ENCODE measurements at places on chromosomes 1 and 21.

- DNase-seq = no peak
Measured at GRCh38 chr1:75273110-75273509, 138.9 kb downstream of the LHX8 start.

- no peak for DNase-seq
Measured at GRCh38 chr1:147266381-147266780, 23.9 kb downstream of the CHD1L start.

DNA sequence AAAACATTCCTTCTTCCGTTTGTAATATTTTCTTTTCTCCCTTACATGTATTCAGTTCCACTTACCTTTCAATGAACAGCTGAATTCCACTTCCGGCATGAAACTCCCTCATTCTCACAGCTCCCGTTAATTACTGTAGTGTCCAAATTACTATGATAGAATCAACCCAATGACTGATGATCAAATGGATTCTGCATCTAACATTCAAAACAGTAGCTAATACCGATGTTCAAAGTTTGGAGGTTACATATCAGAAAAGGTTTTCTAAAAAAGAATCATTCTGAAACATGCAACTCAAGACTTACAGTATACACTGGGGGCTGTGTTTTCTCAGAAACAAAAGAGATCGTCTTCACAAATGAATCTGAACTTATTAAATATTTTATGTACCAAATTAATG, 77.2 kb downstream of the PTPRC start:
- DNase-seq = no peak

DNA sequence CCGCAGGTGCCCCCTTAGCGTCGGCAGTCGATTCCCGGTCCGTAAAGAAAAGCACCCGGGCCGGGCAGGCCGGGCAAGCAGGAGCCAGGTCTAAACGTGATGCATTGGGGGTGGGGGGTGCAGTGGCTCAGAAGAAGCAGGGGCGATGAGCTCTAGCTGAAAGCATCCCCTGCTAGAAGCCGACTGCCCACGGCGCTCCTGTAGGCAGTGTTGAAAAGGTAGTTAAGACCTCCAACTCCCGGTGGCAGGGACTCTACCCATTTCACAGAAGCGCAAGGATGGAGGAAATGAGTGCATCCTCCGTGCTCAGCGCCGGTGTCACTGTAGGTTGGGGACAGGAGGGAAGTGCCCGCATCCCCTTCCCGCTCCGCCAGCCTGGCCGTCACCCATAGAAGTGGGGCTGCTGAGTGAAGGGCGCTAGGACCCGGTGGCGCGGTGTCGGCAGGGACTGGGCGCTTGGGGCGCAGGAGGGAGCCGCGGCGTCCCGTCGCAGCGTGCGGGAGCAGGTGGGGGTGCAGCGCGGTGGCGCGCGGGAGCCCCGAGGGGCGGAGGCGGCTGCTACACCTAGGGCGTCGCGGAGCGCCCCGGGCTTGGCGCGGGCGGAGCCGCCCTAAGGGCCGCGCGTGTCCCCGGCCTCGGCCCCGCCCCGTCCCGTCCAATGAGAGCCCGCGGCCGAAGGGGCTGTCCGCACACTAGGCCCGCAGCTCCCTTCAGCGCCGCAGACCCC, at the start of gene WNT2B:
WNT2B (plus strand) TSS at position 688 of the 727 bp plus-strand sequence. CDS start 298 bp downstream, outside the sequence.
- DNase-seq = no peak

DNA sequence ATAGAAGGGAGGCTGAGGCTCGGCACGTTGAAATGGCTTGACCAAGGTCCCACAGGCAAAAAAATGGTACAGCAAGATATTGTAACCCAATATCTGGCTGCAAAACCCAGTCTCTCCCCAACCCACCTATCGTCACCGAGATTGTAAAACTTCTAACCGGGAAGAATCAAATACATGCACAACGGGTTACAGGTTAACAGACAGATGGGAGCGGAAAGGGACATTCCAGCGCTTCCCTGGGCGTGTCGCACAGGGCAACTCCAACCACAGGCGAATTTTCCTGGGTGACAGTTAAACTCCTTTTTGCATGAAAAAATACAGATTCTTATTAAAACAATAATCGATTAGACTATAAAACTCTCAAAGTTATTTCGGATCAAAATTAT, 31.8 kb upstream of the JUN start:
- DNase-seq = no peak

- DNase-seq = no peak
Measured at GRCh38 chr21:15978215-15978738, 248.5 kb downstream of the USP25 start.

DNA sequence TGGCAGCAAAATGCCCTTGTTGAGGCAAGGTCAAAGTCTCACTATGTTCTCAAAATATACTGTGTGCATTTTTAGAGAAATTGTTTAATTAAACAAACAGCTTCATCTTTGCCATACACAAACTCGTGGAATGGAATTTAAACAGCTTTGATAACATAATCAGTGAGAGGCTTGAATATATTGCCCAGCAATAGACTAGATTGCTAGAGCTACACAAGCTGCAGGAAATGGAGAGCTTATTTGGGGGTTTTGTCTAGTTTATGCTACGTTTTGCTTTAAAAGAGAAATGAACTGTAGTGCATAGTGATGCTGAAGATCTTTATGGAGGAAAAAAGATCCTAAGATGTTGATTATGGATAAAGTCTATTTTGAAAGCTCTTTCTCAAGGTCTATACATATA, 166.8 kb upstream of the HMCN1 start:
- no peak for DNase-seq

DNA sequence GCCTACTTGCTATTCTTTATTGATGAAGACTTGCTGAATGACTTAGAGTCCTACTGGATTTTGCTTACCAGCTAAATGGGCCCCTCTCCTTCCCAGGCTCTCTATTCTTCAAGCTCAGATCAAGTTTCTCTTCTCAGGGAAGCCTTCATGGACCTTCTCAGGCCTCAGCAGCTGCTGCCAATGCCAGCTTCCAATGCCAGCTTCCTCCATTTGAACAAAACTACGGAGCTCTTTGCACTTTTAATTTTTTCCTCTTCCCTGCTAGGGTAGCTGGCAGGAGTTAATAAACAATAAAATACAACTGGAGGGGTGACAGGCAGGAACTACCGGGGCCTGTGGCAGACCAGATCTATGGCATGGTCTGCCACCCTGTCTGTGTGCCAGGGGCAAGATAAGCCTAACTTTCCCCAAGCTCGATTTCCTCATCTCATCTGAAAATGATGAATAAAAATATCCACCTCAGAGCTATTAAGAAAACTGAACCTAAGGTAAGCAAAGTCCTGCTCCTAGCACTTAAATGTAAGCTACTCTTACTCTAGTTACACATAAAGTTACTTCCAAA, 995 bp upstream of the IPO13 start:
- no peak for DNase-seq

DNA sequence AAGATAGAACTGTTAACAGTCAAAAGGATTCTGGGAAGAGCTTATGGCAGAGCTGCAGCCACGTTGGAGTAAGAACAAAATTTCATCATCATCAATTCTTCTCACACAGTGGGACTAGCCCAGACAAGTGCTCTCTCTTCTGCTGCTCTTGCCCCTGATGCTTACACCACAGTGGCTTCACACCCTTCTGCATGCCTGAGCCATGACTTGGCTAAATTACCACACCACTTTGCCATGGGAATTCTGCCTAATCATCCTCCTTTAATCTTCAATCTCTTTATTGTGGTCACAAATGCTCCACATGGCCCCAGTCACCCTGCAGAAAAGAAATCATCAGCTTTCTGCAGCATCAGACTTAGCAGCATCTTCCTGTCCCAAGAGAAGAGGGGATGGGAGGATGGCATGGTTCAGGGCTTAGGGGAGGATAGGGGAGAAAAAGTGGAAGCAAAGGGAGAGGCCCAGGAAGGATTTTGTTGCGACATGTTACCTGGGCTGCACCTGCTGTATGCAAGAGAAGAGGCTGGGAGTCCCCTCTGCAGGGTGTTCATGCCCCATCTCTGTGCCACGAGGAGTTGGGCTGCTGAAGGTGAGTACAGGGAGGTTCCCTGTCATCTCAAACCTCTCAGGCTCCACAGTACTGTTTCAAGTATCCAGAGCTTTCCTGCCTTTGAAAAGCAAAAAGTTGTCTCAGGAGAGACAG, 9.0 kb upstream of the RPTN start:
- DNase-seq = no peak

DNA sequence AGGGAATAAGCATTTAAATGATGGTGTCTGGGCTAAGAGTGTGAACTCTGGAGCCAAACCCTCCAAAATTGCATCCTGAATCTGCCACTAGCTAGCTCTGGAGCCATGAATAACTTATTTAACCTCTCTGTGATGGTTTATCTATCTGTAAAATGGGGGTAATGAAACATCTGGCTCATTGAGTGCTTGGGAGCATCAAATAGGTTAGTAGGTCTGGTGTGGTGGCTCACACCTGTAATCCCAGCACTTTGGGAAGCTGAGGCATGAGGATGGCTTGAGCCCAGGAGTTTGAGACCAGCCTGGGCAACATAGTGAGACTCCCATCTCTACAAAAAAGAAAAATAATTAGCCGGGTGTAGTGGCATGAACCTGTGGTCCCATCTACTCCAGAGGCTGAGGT, 42.8 kb downstream of the KIF1B start:
- no peak for DNase-seq

- no peak for DNase-seq
Measured at GRCh38 chr21:34282223-34282622, 81.6 kb upstream of the KCNE2 start.

DNA sequence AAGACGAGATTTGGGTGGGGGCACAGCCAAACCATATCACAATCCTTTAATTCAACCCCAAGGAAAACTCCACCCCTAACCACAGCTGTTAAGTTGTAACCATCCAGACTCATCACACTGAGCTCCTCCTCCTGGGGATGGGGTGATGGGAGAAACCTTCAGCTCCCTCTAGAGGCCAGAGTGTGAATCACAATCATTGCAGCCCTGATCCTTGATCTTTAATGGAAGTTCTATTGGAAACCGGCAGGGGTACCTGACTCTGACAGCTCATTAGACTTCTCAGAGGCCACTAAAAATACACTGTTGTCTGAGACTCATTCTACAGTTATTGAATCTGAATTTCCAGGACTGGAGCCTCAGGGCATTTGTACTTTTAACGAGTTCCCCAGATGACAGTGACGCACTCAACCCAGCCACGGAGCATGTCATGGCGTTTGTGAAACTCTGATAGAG, 127.2 kb downstream of the IGSF21 start:
- DNase-seq = no peak

DNA sequence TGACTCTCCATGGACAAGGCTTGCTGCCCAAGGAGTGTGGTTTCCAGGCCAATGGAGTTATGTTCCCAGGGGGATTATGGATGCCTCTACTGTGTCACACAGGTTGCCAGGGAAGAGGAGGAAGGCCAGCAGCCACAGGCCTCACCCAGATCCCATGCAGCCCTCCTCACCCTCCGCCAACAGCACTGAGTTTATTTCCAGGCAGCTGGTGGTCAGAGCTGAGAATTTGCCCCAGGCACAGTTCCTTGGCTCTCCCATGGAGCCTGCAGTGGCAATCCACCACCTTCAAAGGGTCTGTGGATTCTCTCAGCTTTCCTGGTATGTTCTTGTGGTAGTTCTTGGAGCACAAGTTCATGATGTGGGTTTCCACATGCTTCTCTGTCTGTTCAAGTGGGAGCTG, 79.2 kb downstream of the NTNG1 start:
- no peak for DNase-seq

GRCh38 chr1:33718186-33718585, 145.7 kb upstream of the HMGB4 start:
- no peak for DNase-seq

- no peak for DNase-seq
Measured at GRCh38 chr1:6177681-6178380, 2.3 kb downstream of the CHD5 start.

- DNase-seq = no peak
Measured at GRCh38 chr1:165376041-165376810, 19.7 kb upstream of the LMX1A start.

DNA sequence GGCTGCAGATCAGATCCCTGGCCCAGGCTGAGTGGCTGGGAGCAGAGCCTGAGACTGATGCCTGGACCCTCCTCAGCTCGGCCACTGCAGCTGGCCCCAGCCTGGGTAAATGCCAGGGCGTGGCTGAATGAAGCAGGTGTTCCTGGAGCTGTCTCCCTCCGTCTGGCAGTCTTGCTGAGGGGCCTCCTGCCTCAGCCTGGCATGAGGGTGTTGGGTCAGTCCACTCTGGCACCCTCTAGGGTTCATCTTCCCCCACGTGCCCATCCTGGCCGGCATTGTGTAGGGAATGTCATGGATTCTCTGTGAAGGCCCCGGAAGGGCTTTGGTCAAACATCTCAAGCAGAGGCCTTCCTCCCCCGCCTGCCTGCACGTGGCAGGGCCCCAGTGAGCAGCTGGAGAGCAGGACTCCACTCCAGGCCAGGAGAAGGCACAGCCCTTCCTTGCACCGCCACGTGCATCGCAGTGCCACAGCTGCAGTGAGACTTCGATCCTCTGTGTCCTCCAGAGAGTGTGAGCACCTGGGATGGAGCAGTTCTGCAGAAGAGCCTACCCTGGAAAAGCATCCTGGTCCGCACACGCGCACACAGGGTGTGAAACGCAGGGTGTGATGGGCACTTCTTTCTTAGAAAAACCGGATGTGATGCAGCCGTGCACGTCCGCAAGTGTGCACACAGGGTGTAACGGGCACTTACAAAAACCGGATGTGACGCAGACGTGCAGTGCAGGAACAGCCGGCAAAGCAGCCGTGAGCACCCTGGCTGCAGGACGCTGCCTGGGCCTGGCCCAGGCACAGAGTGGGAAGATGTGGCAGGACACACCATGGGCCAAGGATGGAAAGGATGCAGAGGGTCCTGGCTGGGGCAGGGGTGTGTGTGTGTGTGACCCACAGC, 4.6 kb upstream of the KRTAP10-4 start:
- DNase-seq = no peak

GRCh38 chr1:173489149-173489600, 12.0 kb downstream of the PRDX6 start:
- DNase-seq = no peak

GRCh38 chr1:5164158-5164557, 509.7 kb downstream of the AJAP1 start:
- no peak for DNase-seq

DNA sequence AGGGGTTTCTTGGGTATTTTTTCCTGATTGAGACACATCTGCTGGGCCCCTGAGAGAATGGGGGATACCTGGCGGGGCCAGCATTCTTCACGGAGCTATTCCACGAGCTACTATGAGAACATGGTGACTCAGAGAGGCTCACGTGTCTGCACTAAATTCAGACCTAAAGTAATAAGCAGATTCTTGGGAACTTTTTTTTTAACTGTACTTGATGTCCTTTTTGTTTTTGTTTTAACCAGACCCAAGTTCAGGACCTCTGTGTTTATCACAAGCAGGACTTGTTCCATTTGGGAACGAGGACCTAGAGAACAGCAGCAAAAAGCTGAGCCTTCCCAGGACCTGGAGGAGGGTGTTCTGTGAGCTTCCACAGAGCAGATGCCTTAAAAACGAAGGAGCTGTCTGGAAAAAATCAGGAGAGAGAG, 44.0 kb downstream of the EVA1C start:
- DNase-seq = no peak
